Mesothelial cell of epicardium (in vitro differentiated cells): ENCODE measurements at places on chromosomes 13 and 19.
A peak's percentile ranks its signal among the peaks of the same experiment; 100 is the strongest.

- DNase-seq: peak; percentile 37
Measured at GRCh38 chr19:30450100-30450499, 77.9 kb downstream of the ZNF536 start.

- no peak for DNase-seq
Measured at GRCh38 chr13:111639196-111639705, 318.8 kb downstream of the TEX29 start.

DNA sequence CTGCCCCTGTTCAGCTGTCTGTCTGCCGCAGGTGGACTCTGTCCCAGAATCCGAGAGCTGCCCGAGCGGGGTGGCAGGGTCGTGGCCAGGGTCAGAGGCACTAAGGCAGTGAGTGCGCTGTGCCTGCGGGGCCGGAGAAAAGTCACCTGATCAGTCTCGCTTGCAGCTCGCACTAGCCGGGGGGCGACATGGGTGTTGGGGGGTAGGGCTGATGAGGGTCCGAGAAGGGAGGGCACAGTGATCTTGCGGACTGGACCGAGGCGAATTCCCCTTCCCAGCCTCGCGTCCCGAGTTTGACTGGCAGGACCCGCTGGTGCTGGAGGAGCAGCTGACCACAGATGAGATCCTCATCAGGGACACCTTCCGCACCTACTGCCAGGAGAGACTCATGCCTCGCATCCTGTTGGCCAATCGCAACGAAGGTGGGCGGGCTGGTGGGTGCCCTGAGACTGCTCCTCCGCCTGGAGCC lies 627 bp downstream of the GCDH start:
- DNase-seq: no peak

GRCh38 chr13:21310220-21310619 lies 133.8 kb downstream of the MRPL57 start:
- DNase-seq: no peak

DNA sequence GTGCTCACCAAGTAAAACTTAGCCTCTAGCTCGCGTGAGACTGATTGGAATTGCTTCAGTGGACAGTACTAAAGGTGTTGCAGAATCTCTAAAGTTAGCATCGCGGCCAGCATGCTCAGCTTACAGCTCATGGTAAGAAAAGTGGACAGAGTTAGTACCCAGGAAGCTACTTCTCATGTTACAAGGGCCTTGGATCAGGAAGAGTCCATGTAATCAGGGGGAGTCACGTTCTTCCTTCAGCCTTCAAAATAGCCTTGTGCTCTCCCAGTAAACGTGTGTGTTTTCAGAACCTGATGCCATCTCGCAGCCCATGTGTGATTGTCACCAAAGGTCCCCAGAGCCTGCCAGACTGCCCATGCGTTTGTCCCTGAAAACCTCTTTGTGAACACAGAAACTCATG lies 195.8 kb upstream of the RNF113B start:
- DNase-seq: no peak

DNA sequence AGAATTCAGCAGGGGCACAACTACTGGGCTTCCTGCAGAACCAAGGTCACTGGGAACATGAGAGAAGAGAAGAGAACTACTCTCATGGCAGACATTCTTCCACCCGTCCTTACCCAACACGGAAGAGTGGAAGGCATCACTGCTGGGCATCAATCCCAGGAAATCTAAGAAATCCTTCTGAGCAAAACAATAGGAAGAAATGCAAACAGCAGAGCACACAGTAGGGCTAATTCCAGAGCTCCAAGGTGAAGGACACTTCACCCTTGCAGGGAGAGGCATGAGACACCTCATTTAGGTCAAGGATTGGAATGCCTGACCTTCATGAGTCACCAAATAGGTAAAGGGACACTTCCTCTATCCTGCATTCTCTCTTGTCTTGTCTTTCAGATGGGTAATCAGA lies 2.8 kb downstream of the ERVV-2 start:
- DNase-seq: no peak

GRCh38 chr13:98478189-98479129 lies 98.4 kb downstream of the STK24 start:
- DNase-seq: no peak

DNA sequence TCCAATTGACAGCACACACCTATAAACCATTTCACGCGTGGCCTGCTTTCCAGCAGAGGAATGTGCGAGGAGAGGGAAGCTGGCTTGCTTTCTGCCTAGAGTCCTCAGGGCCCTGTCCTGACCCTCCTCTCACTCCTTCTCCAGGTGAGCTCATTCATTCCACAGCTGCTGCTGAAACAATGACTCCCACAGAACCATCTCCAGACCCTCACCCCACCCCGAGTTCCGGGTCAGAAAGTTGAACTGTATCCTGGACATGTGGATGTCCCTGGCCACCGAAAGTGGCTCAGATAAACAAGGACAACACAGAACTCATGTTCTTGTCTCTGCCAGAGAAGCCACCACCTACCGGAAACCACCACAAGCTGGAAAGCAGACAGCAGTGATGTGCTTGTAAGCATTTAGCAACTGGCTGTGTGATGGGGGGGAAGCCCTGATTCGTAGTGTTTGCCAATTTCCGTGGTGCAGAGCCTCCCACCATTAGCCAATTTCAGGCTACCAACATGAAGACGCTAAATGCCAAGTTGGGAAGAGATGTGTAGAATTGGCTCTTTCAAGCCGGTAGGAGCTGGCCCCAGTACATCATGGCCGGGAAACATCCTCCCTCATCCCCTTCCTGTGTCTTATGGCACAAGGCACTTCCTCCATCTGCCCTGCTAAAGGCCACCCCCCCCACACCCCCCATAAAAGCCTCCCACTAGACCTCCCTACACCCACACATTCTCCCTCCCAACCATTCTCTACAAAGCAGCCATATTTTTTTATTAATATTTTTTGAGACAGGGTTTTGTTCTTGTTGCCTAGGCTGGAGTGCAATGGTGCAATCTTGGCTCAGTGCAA lies 5.0 kb downstream of the SYCE2 start:
- DNase-seq: no peak

DNA sequence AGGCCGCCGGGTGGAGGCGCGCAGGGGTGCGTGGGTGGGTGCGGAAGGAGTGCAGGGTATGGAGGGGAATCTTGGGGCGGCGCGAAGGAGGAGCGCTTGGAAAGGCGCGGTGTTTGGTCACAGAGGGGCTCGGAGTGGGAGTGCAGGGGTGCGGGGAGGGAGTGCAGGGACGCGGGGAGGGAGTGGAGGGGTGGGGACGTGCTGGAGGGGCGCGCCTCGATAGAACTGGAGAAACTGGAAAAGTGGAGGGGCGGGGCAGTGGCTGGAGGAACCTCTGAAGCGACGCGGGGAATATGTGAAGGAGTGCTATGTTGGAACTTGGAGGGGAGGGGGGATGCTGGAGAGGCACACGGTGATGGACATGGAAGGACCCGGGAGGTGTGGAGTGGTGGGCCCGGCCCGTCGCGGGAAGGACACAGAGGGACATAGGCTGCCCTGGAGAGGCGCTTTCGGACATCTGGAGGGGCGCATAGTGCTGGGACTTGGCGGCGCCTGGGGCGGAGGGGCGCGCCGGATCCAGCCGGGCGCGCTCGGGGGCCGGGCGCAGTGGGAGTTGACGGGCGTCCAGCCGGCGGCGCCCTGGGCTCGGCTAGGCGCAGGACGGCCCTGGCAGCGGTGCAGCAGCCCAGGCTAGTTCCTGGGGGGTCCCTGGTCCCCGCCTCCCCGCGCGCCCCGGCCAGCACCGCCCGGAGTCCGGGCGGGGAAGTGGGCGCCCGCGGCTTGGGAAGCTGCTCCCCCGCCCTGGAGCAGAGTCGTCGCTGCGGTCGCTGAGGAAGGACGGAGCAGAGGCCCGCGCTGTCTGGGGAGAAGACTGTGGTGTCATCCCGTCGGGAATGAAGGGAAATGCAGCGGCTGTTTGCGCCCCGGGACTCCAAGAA lies 20.8 kb upstream of the SGCG start:
- peak; percentile 36 for DNase-seq

- DNase-seq: no peak
Measured at GRCh38 chr13:29791997-29792780, 58.2 kb downstream of the UBL3 start.

GRCh38 chr13:35957996-35958395 lies 173.2 kb downstream of the DCLK1 start:
- no peak for DNase-seq

- no peak for DNase-seq
Measured at GRCh38 chr13:47474326-47474725, 526.7 kb downstream of the SUCLA2 start.

- no peak for DNase-seq
Measured at GRCh38 chr13:45120967-45121831, 889 bp downstream of the GTF2F2 start.

- no peak for DNase-seq
Measured at GRCh38 chr13:24906268-24906667, 142.3 kb downstream of the RNF17 start.

DNA sequence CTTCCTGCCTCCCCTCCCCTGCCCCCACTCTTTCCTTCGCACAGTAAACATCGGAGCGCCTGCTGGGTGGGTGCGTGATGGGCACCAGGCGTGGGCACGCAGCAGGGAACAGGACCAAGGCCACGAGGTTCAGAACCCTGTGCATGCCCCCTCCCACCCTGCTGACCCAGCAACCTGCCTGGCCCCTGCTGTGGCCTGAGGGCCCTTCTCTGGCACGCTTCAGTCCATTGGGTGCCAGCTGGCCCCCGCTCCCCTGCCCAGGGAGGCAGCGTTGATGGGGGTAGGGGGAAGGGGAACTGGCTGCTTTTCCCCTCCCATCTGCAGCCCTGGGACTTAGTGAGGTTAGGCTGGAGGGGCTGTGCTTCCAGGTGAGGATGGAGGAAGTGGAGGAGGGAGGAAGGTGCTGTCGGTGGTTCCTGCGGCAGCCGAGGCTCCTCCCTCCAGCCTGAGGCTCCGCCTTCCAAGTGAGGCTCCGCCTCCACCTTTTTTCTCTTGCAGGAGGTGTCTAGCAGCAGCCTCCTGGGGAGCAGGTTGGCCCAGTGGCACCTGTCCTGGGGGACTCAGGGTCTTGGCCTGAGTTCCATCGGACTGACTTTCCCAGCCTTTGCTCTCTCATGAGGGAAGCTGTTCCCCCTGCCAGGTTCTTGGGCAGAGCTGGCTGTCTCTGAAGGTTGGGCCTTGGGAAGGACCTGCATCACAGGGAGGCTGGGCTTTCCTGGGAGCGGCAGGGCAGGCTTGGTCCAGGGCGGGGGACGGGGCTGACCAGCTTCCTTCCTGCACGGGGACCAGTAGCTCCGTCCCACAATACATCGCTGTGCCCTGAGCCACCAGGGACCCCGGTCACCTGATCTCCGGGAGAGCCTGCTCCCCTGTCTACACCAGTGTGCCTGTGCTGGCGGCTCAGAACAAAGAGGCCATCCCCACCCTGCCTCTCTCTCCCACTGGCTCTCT lies 7.3 kb downstream of the PIAS4 start:
- DNase-seq: no peak

- DNase-seq: peak; percentile 75
Measured at GRCh38 chr13:109784590-109785140, 1.7 kb downstream of the IRS2 start.
